ENCODE measurements at places on chromosomes 4 and X. TPM values are rescaled to one million over a fixed set of nuclear protein-coding genes. Genes with fewer than 3 reads are reported as not detected.

The DUX4 gene
- total RNA-seq = not detected

The PASD1 gene
- total RNA-seq = not detected

DNA sequence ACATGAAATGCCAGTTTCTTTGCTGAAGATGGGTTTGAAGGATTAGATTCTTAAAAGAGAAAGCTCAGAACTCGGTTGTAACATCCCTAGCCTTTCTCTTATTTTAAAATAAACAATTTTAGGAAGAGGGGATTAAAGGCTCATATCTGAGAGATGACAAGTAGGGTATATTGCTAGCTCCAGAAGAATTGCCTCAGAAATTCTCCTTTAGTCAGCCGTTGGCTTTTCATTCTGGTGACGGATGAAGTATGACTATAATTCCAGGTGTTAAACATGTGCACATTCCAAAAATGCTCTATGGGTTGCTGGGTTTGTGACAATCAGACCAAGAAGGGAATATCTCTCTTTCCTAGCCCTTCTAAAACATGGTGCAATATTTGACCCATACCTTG, 17.8 kb downstream of the DKK2 start:
- no peak for DNase-seq
- H3K4me1 ChIP-seq = no peaks in the 10 kb centered on the region
- no peaks in the 10 kb centered on the region for H3K36me3 ChIP-seq
- no peak overlapping the region for H3K4me3 ChIP-seq

GRCh38 chrX:45445745-45446412, 245.2 kb upstream of the DIPK2B start:
- no peak overlapping the region for H3K27ac ChIP-seq
- H3K4me1 ChIP-seq = no peaks in the 10 kb centered on the region
- no peaks in the 10 kb centered on the region for H3K27me3 ChIP-seq
- no peaks in the 10 kb centered on the region for H3K36me3 ChIP-seq
- H3K4me3 ChIP-seq = no peak overlapping the region
- no peak for DNase-seq
